Kidney tubule cell (primary cell): ENCODE measurements at places on chromosomes 12 and 14.

DNA sequence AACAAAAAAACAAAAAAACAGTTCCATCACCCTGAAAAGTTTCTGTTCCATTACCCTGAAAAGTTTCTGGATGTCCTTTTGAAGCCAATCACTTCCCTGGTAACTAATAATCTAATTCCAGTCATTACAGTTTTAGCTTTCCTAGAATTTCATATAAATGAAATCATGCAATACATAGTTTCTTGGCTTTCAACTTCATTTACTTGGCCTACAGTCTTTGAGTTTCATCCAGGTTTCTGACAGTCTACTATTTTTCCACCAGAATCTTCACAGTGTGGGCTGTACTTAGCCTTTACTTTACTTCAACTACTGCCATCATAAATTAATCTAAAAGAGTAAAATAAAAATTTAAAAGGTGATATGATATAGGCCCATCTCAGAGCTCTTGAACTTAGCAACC, 55.5 kb downstream of the RPS6KA5 start:
- DNase-seq: no peak

DNA sequence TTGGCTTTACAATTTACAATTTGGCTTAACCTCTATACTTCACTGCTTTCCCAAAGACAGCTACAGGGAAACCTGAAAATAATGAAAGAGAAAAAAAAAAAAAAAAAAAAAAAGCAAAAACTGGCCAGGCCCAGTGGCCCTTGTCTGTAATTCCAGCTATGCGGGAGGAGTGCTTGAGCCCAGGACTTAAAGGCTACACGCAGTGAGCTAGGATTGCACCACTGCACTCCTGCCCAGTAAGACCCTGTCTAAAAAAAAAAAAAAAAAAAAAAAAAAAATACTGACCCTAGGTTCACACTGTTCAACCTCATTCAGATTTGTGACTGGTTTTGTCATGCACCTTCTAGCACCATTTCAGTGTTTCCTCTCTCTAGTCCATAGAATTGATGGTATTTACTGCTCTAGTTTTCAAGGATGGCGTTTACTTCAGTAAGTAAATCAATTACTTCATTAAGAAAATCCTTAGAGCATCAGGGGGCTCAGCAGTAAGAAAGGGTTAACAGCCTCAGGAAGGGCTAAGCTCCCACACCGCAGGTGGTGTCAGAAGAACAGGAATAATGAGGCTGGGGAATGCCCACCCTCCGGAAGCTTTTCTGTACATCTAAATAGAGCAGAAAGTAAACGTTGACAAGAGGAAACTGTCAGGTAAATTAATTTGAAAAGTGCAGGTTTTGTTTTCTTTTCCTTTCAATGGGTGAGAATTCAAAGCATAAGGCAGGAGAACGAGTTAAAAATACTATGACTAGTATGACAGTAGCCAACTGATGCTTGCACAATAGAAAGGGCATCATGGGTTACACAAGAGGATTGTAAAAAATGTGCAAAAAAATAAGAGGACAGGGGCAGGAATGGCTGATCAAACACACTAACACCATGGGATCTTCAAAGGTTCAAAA, 115.0 kb upstream of the MDM1 start:
- no peak for DNase-seq

GRCh38 chr14:95261616-95262510, 57.8 kb downstream of the CLMN start:
- DNase-seq: peak; percentile 30

GRCh38 chr14:56759633-56760032, 50.6 kb downstream of the OTX2 start:
- no peak for DNase-seq

DNA sequence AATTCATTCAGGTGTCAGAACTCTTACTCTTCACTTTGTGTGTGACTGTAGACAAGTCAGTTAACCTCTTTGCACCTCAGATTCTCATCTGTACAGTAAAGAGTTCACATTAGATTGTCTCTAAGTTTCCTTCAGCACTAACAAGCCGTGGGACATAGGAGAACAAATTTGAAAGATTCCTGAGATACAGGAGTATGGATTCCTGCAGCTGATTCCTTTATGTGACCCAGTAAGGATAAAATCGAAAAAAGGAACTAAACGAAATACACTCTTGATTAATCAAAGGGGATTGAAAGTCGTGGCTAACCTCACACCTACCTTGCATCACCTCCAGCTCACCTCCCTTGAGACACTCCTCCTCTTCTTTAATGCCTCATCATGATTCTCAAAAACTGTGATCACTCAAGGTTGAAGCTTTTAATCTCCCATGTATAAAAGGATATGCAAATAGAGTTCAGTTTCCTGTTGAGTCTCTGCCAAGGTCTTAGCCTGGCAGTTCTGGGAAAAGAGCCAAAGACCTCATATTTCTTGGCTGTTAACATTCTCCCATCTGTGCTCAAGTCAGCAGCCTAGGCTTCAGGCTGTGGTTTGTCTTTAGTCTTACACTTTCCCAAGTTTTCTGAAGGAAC, 156.6 kb downstream of the DAD1 start:
- DNase-seq: peak; percentile 97

GRCh38 chr12:4320497-4320852, 538 bp upstream of the TIGAR start:
- DNase-seq: no peak

GRCh38 chr12:96635844-96636243, 146.5 kb downstream of the CFAP54 start:
- DNase-seq: peak; percentile 17
